ENCODE measurements at places on chromosomes 11 and 22. TPM values are rescaled to one million over a fixed set of nuclear protein-coding genes. Genes with fewer than 3 reads are reported as not detected.

DNA sequence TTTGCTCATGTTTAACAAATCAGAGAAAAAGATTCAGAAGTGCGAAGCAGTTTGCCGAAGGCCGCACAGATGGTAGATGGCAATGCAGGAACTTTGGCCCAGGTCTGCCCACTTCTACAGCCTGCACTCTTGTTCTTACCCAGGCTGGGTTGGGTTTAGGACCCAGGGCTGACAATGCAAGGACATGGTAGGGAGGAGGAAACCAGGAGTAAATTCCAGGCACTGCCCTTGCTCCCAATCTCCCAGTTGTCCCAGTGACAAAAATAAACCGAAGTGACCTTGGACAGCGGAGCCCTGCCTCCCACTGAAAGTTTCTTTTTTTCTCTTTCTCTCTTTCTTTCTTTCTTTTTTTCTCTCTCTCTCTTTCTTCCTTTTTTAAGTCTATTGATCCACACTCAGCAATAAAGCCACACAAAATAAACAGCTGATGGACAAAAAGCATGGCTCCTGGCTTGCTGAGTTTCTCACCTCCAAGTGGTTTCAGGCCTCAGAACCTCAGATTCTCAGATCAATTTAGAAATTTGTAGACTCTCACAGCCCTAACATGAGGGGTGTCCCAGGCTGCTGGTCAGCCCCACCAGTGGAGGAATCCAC lies 33.5 kb upstream of the FCHSD2 start:
- no peak overlapping the region for H3K4me3 ChIP-seq
- peaks cover 30% of the 10 kb centered on the region for H3K4me1 ChIP-seq
- no peak overlapping the region for H3K27ac ChIP-seq
- DNase-seq: no peak

GRCh38 chr22:36028646-36029405 lies at the start of gene RBFOX2:
Gene RBFOX2 (minus strand): TSS chr22:36028824. CDS start chr22:36028425, 399 bp downstream.
- H3K36me3 ChIP-seq: no peaks in the 10 kb centered on the region
- peaks cover 8% of the 10 kb centered on the region for H3K4me1 ChIP-seq
- peak within 1 kb of the TSS; percentile 93 for H3K27ac ChIP-seq
- H3K4me3 ChIP-seq: peak within 1 kb of the TSS; percentile 66
- DNase-seq: peak; percentile 99

GRCh38 chr11:29159552-29160465 lies 857.0 kb downstream of the KCNA4 start:
- H3K27me3 ChIP-seq: no peaks in the 10 kb centered on the region
- DNase-seq: no peak
- H3K36me3 ChIP-seq: no peaks in the 10 kb centered on the region
- no peak overlapping the region for H3K27ac ChIP-seq
- no peak overlapping the region for H3K4me3 ChIP-seq

DNA sequence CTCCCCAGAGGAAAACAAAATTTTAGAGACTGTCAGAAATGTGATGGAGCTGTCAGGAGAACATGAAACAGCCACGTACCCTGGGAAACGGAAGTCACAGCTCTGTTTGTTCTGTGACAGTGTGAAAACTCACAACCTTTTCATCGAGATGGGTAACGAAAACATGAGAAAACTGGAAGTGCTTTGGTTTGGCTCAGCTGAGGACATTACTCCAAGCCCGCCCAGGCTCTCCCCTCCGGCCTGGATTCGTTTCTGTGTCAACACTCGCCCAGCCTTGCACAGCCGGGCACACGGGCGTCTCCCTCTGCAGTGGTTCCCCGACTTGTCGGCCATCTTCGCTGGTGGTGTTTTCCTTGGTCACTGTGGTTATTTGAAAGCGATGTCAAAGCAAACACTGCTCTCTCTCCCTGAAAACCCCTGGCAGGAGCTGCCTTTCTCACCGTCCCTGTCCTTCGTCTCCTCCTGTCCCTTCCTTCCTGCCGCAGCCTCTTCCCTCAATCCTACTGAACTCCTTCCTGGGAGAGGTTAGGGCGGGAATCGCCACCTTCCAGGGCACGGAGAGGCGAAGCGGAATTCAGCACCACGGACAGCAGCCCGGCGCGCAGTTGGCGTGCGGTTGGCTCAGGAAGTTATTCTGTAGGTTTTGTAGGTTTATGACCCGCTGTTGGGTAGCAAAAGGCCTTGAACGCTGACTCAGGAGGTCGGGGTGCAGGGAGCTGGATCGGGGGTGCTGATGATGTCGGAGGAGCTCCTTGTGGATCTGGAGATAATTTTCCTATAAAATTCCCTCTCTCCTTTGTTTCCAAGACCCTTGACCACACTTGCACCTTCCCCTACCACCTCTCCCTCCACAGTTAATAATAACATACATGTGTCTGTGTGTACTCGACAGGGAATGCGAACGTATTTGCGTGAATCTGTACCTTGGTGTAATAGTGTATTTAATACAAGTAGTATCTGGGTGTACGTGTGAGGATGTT lies 13.1 kb upstream of the RPS19BP1 start:
- H3K27ac ChIP-seq: no peak overlapping the region
- no peak overlapping the region for H3K4me3 ChIP-seq
- no peaks in the 10 kb centered on the region for H3K4me1 ChIP-seq
- H3K27me3 ChIP-seq: no peaks in the 10 kb centered on the region

GRCh38 chr22:19705181-19705934 lies 8.9 kb upstream of the SEPTIN5 start:
- no peaks in the 10 kb centered on the region for H3K4me1 ChIP-seq
- H3K27ac ChIP-seq: no peak overlapping the region
- H3K27me3 ChIP-seq: no peaks in the 10 kb centered on the region
- no peak overlapping the region for H3K4me3 ChIP-seq

- H3K4me1 ChIP-seq: peaks cover 2% of the 10 kb centered on the region
- no peaks in the 10 kb centered on the region for H3K36me3 ChIP-seq
- no peak overlapping the region for H3K4me3 ChIP-seq
- no peak overlapping the region for H3K27ac ChIP-seq
- DNase-seq: no peak
Observed at GRCh38 chr22:30452861-30453260, 19.0 kb downstream of the SEC14L3 start.

Gene PAMR1
- total RNA-seq: 5.7 TPM

Gene TSGA10IP
- total RNA-seq: not detected

GRCh38 chr11:48167380-48167779 lies 49.2 kb upstream of the OR4B1 start:
- no peak overlapping the region for H3K4me3 ChIP-seq
- no peaks in the 10 kb centered on the region for H3K27me3 ChIP-seq
- DNase-seq: no peak
- no peaks in the 10 kb centered on the region for H3K36me3 ChIP-seq
- no peak overlapping the region for H3K27ac ChIP-seq

Gene OR10A2
- total RNA-seq: not detected

DNA sequence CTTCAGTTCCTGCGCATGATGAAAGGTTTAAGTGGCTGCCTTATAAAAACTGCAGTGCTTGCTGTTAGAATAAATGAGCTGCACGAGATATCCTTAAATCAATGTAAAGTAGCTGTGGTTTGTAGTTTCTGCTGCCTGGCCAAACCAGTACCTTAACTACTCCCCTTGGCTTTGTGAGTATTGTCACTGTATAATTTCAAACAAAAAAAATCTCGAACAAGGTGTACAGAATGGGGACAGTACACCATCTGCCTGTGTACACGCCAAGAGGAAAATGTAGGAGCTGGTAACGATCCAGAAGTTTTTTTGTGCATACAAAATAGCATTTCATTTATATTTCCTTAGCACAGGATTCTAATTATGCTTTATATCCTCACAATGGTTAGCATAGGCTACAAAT lies 20.6 kb upstream of the NDUFC2 start:
- no peak overlapping the region for H3K27ac ChIP-seq
- no peaks in the 10 kb centered on the region for H3K27me3 ChIP-seq
- no peak overlapping the region for H3K4me3 ChIP-seq
- no peaks in the 10 kb centered on the region for H3K36me3 ChIP-seq
